ENCODE measurements at places on chromosomes 1 and 21. TPM values are rescaled to one million over a fixed set of nuclear protein-coding genes. Genes with fewer than 3 reads are reported as not detected.

MORC3 gene
- 5.6 TPM for total RNA-seq

BMP8B gene
- total RNA-seq: 4.3 TPM

HIVEP3 gene
- total RNA-seq: 3.3 TPM

LAD1 gene
- total RNA-seq: 0.56 TPM

SLC45A1 gene
- total RNA-seq: 6.1 TPM

GJB5 gene
- 0.10 TPM for total RNA-seq

MX2 gene
- 0.06 TPM for total RNA-seq

FAM163A gene
- not detected for total RNA-seq
